CD4-positive, alpha-beta T cell treated with Interleukin-21 for 1 hour (primary cell): ENCODE measurements at places on chromosomes 12 and 14.
A peak's percentile ranks its signal among the peaks of the same experiment; 100 is the strongest.

DNA sequence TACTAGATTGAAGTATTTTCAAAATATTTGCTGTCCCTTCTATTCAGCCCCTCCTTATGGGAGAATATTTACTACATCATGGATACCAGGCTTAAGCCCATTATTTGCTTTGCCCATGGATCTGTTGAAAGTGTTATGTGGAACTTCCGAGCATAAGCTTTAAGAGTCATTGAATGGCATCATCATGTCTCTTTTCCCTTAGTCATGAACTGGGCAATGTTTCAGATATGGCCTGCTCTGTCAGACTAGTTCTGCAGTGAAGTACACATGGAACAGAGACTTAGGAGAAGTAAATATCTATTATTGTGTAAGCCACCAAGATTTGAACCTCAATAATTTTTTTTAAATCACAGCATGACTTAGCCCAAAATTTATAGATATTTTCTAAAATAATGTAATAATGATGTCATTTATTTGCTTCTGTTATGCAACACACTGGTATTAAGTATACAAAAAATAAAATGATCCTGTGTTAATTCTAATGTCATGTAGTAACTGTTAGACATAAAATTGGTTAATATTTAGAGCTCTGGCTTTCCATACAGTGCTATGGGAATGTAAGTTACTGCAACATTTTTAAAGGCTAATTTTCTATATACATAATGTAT, 1097.3 kb downstream of the SLC16A7 start:
- no peak for DNase-seq

DNA sequence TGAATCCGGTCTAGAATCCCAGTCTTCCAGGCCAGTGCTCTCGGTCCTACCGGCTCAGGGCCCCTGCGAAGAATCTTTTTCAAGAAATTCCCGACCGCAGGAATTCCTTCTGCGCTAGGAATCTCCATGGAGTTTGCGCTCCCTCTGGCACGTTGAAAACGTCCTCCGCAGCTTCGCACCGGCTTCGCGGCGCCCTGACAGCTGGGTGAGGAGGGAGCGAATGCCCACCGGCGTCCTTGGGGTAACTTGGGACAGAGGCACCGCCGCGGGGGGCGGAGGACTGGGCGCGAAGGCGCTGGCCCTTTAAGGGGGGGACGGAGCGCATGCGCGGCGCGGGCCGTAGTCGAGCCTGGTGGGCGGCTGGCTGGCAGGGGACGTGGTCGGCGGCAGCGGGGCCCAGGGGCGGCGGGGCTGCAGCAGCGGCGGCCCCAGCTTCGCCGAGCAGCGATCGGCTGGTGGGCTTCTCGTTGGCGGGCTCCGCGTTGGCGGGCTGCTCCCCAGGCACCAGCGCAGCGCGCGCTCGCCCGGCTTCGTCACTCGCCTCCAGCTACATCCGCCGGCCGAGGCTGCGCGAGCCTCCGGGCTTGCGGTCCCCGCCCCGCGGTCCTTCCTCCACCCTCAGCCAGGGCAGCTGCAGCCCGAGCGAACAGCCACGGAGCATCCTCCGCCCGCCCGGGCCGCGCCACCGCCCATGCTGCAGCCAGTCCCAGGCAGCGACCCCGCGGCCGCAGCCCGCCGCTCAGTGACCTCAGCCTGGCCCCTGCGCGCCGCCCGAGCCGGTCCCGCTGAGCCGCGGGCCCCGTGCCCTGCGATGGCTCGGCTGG, at the start of gene VASH1:
TSS of gene VASH1 (plus strand) at position 333 of the 824 bp plus-strand sequence. CDS start 1,354 bp downstream, outside the sequence.
- DNase-seq = peak; percentile 58

DNA sequence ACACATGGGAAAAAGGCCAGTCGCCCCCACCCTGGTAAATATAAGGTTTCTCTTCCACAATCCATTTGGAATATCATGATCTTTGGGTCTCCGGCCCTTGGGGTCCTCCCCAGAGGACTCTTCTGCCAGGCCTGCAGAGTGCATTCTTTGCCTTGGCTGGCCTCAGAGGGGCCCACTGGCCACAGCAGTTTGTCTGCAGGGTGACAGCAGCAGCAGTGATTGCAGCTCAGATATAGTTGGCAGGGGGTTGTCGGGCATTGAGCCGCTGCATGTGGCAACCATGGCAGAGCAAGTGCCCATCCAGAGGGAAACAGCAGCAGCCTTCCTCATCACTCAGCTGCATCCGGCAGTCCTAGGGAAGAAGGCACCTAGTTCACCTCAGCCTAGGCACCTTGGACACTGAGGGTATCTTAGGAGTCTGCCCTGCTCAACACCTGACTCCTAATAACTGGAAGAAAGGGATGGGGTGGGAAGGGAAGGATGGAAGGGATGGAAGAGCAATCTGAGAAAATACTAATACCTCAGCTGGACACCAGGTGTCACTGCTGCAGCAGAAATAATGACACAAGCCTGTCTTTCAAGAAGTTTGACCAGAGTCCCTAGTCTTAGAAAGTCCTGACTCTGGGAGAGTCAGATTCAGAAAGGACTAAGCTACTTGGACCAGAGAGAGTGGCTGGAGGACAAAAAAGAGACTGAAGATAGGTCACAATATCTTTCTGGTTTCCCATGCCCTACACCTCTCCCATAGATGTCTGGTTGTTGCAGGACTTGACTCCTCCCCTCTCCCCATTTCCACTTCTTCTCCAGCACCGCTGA, 8.9 kb downstream of the AJUBA start:
- DNase-seq = peak; percentile 52

GRCh38 chr14:71686677-71687076, 245.6 kb upstream of the RGS6 start:
- DNase-seq = no peak

- no peak for DNase-seq
Observed at GRCh38 chr12:123805173-123805572, 43.1 kb downstream of the DNAH10 start.

DNA sequence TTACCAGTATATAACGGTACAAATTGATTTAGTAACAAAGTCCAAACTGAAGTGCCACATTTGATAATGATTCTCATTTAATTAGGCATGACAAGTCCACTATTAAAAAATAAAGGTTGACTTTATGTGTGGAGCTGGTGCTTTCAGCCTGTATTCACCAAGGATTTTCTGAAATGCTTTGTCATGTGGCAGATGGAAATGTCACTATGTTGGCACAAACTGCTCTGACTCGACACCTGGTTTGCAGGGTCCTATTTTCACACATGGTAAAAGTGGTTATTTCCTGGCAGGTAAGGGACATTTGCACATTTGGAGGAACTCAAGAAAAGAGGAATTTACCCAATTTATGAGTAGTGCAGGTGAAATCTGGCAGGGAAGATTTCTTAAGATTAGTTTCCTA, 572.6 kb upstream of the MDGA2 start:
- no peak for DNase-seq

- no peak for DNase-seq
Observed at GRCh38 chr12:23462546-23462945, 486.9 kb downstream of the SOX5 start.

DNA sequence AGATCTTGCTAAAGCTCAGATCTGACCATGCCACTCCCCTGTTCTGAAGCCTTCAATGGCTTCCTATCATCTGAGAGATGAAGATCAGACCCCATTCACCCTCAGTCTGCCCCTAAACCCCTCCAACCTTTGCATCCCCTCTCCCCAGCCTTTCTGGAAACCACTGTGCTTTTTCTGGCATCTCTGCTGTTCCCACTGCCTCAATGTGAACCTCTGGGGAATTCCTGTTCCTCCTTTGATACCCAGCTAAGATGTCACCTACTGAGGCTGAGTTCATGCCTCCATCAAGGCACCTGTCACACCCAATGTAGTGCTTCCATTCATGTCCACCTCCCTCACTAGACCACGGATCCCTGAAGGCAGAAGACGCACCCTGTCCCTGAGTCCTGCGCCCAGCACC, 19.3 kb downstream of the CYP46A1 start:
- DNase-seq = no peak

- DNase-seq = no peak
Observed at GRCh38 chr12:98185606-98186005, 329.8 kb upstream of the TMPO start.

GRCh38 chr12:45049912-45050750, 768 bp downstream of the DBX2 start:
- no peak for DNase-seq

- DNase-seq = no peak
Observed at GRCh38 chr12:114918535-114919233, 234.7 kb upstream of the TBX3 start.

DNA sequence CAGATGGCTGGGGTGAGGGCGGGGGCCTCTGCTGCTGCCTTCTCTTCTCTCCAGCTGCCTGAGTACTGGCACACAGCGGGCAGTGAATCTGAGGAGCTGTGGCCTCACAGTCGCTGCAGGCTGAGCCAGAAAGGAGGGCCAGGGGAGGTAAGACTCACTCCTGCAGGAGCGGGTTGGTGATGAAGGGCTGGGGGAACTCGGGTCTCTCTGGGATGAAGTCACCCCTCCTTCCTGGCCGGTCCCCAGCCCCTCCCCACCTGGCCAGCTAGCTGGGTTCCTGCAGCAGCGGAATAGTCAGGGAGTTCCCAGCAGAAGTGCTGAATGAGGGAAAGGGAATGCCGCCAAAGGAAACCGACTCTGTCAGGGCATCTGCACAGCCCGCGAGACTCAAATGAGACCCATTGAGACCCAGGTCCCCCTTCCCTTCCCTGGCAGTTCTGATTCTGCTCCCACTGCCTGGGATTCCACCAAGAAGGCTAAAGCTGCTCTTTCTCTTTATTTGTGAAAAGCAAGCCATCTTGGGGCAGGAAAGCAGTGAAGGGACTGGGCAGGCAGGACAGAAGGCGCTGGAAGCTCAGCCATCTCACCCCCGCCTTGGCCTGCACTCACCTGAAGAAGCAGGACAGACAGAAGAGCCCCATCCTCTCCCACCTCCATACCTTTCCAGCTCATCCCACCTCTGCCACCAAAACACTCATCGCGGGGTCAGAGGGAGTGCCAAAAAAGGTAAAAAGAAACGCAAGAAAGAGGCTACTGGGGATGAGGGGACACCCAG, 5.3 kb downstream of the NGB start:
- no peak for DNase-seq

DNA sequence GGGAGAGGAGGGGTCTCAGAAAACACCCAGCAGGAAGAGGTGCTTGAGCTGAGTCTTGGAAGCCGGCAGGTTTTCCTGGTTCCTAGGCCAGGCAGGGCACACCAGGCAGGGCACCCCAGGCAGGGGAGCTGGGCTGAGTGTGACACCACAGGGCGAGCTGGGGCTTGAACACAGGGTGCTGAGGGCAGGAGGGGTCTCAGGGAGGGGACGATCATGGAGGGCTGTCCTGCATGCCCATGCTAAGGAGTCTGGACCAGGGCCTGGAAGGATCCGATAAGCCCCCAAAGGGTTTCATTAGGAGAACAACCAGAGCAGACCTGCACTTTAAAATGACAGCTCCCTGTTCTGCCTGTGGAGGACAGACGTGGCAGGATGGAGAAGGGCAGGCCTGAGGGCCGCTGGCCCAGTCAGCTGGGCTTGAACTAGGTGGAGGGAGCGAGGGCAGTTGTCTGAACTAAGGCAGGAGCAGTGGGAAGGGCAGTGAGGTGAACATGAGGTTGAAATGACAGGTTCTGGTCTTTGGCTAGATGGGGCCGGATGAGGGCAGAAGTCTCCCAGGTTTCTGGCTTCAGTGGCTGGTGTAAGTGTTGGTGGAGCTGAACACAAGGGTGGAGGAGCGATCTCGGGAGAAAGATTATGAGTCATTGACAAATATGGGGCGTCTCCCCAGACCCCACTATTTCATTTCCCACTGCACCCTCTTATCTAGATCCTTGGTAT, 171.0 kb upstream of the PZP start:
- DNase-seq = no peak

GRCh38 chr12:133236144-133236543, 467 bp upstream of the ANHX start:
- no peak for DNase-seq

GRCh38 chr14:54589076-54589475, 22.1 kb downstream of the SAMD4A start:
- DNase-seq = no peak

DNA sequence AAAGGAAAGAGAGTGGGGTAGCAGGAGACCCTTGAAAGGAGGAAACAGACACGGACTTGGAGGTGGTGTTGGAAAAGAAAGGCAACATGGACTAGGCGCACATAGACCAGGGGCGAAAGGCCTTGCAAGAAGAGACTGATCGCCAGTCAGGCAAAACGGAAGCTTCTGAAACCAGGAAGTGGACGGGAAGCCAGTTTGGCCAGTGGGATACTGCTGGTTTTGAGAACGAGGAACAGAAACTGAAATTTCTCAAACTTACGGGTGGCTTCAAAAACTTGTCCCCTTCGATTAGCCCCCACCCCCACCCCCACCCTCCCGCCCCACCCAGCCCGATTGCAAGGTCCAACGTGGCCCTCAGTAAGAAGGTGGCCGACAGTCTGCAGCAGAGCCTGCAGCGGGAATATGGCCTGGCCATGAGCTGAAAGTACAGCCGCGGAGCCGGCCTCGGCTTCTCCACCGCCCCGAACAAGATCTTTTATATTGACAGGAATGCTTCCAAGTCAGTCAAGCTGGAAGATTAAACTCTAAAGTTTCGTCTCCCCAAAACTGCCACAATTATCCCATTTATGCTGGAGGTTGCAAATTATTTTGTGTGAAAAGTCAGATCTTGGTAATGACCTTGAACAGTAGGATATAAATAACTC, 364.7 kb downstream of the BCAT1 start:
- DNase-seq = no peak

DNA sequence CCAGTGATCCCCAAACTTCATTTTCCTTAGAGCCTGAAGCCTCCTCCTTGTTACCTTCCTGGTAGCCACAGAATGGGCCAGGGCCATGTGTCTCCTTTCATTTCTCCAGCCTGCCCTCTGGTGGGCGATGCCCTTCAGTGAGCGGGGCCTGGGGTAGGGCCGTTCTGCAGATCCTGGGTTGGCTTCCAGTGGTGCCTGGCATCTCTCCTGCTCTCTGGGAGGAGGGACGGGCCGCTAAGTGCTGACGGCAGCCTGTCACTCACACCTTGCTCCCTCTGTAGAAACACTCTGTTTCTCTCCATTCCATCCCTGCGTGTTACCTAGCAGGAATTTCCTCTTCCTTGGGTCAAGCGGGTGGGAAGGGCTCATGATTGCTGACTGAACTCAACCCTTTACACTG, 232.1 kb downstream of the CACNA1C start:
- peak; percentile 13 for DNase-seq

DNA sequence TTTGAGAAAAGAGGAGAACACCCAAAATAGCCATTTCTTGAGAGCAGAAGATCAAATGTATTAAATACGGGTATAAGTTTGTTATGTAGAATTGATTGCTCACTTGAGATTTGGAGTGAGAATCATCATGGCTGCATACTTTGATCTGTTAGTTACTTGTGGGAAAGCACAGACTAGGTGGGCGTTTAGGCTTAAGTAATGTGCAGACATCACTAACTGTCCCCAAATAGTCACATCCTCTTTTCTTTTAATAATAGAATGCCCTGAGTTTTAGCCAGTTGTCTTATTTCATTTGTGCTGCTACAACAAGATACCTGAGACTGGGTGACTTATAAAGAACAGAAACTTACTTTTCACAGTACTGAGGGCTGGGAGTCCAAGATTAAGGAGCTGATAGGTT, 14.3 kb upstream of the GTF2A1 start:
- no peak for DNase-seq

- no peak for DNase-seq
Observed at GRCh38 chr12:55034218-55034617, 14.4 kb downstream of the NEUROD4 start.
